ENCODE measurements at places on chromosomes 1 and 21. TPM values are rescaled to one million over a fixed set of nuclear protein-coding genes. Genes with fewer than 3 reads are reported as not detected.

The KCNK2 gene
- total RNA-seq, result 8.6 TPM

The BLACAT1 gene
- under 0.01 TPM for total RNA-seq

The KCNQ4 gene
- total RNA-seq, result not detected

The ETV3L gene
- total RNA-seq, result not detected

The MOV10 gene
- total RNA-seq, result 47.9 TPM

Measured in subcutaneous preadipocyte (primary cell).